Upper lobe of left lung (tissue), 6 donors: ENCODE measurements at places on chromosomes 12 and 14. TPM values are rescaled to one million over a fixed set of nuclear protein-coding genes. Genes with fewer than 3 reads are reported as not detected.

The INHBC gene
- total RNA-seq: not detected

The SLC17A8 gene
- total RNA-seq: 0.24 TPM

DNA sequence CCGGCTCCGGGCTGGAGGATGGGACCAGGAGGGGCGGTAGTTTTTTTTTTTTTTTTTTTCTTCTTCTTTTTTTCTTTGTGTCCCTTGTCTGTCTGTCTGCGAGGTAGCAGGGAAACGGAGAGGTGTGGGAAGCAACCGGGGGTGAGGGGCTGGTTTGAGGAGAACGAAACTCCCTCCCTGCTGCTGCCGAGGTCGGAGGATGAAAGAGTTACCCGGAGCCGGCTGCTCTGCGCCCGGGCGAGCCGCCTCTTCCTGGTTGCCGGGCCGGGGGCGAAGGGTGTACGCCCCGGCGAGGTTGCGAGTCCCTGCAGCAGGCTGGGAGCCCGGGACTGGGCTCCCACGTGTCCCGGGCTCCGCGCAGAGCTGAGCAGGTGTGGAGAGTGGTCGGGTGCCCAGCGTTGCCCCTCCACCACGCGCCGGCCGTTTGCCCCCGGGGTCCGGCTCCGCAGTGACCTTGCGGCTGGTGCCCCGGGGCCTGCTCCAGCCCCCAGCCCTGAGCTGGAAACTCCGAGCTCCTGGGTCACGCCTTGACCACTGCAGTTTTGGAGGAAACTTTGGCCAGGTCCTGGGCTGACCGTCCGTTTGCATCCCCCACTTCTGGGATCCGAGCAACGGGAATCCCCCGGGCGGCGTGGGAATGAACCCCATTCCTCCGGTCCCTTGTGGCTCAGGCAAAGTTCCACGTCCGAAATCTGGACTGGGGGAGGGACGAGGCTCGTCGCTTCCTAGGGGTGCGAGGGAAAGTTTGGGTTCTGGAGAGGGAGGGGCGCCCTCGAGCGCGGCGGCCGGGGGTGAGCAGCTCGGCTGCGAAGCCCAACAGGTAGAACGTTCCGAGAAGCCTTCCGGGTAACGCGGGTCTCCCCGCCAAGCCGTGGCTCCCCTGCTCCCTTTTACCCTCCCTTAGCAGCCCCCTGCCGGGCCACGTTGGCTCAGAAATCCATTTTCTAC, 1.3 kb downstream of the CHST11 start:
- no peaks in the 10 kb centered on the region for H3K27me3 ChIP-seq
- peak overlapping the region; percentile 50 for H3K4me3 ChIP-seq
- no peaks in the 10 kb centered on the region for H3K36me3 ChIP-seq
- H3K4me1 ChIP-seq: peaks cover 31% of the 10 kb centered on the region
- peak overlapping the region; percentile 96 for H3K27ac ChIP-seq

GRCh38 chr14:94026889-94027469, 839 bp downstream of the OTUB2 start:
- DNase-seq: no peak
- H3K4me1 ChIP-seq: peaks cover 22% of the 10 kb centered on the region
- H3K27me3 ChIP-seq: no peaks in the 10 kb centered on the region
- peak overlapping the region; percentile 81 for H3K4me3 ChIP-seq

- H3K4me3 ChIP-seq: no peak overlapping the region
- H3K27me3 ChIP-seq: no peaks in the 10 kb centered on the region
- DNase-seq: no peak
- H3K4me1 ChIP-seq: no peaks in the 10 kb centered on the region
- H3K27ac ChIP-seq: no peak overlapping the region
These were observed 258.4 kb downstream of the CACNA1C start for GRCh38 chr12:2311020-2311778.

DNA sequence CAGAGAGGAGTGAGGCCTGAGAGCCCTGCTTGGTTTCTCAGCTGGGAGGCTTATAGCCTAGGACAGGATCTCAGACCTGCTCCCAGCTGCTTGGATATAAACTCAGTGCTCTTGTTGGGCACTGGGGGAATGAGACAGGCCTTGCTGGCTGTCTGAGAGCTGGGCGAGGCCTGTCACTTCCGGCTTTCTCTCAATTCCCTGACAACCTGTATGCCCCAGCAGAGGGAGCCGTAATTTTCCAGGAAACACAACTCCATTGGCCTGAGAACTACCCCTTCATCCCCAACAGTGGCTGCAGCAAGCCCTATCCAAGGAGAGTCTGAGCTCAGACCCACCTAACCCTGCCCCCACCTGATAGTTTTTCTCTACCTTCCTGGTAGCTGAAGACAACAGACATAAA, 258.3 kb upstream of the STXBP6 start:
- DNase-seq: no peak
- no peak overlapping the region for H3K4me3 ChIP-seq
- no peaks in the 10 kb centered on the region for H3K27me3 ChIP-seq
- H3K36me3 ChIP-seq: no peaks in the 10 kb centered on the region

DNA sequence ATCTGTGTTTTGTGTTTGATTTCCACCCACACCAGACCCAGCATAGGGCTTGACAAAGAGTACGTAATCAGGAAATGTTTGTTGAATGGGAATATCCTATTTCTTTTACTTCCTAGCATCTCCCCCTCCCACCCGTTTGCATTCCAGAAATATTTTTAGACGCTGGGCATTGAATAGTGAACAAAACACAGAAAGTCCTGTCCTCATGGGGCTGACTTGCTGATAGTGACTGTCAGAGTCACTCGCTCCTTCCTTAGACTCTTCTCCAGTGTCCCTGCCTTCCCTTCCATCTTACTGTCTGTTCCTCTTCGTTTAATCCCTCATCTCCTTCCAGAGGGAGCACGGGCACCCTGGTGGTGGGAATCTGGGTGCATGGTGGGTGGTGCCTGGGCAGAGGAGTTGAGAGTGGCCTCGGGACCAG, 53.6 kb downstream of the SLC25A47 start:
- H3K4me3 ChIP-seq: peak overlapping the region; percentile 78
- H3K4me1 ChIP-seq: peaks cover 27% of the 10 kb centered on the region
- H3K27ac ChIP-seq: peak overlapping the region; percentile 96
- H3K36me3 ChIP-seq: peaks cover 14% of the 10 kb centered on the region
- DNase-seq: no peak

GRCh38 chr12:33566403-33566802, 126.8 kb upstream of the SYT10 start:
- H3K4me1 ChIP-seq: no peaks in the 10 kb centered on the region
- H3K27me3 ChIP-seq: no peaks in the 10 kb centered on the region
- H3K4me3 ChIP-seq: no peak overlapping the region
- no peak for DNase-seq
- H3K36me3 ChIP-seq: no peaks in the 10 kb centered on the region

GRCh38 chr14:93044121-93044520, 71.6 kb downstream of the ITPK1 start:
- H3K36me3 ChIP-seq: no peaks in the 10 kb centered on the region
- peaks cover 64% of the 10 kb centered on the region for H3K4me1 ChIP-seq
- H3K27me3 ChIP-seq: no peaks in the 10 kb centered on the region
- no peak for DNase-seq
- H3K4me3 ChIP-seq: no peak overlapping the region
